ENCODE measurements at places on chromosomes 7 and 10.

GRCh38 chr10:92892691-92893054 is 44.4 kb downstream of the EXOC6 start:
- DNase-seq = no peak

DNA sequence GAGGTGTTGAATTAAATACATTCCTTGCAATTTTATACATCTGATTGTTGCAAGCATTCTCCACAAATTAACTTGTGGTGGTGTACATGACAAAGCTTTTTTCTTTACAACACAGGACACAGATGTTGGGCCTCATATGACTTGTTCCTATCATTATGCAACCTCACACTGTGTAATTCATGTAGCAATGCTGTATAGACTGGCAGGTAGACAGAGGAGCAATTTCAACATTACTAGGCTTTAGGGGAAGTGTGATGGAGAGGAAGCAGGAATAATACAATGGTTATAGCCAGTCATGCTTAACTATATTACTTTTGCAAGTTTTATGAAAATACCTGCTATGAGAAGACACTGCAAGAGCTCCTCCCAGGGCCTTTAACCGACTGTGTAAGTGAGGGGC is 832.1 kb downstream of the CNTNAP2 start:
- DNase-seq = no peak

DNA sequence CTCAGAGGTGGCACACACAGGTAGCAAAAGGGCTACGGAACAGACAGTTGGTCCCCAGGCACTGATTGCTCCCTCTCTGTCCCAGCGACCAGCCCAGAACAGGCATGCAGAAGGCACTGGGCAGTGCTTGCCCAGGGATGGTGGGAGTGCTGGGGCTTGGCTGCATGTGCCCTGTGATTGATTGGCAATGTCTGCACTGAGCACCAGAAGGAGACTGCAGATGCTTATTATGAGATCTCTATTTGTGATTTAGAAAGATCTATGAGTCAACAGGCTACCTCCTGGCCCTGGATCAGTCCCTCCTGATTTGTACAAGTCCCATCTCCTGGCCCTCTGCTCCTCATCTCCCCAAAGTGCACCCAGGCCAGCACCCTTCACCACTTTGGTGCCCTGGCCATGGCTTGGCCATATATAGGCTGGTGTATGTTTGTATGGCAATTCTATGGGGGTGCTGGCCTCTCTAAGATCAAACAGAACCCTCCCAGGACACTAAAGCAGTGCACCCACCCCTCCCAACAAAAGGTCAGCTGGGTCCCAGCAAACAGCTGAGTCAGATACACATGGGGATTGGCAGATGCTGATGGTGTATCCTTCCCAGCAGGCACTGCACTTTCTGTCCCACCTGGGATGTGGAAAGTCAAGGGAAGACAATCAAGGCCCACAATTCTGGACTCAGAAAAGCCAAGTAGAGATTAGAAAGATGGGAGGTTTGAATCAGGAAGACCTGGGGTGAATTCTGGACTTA is 30.9 kb downstream of the CAMK2B start:
- no peak for DNase-seq

- no peak for DNase-seq
These were observed 1203.2 kb downstream of the SORCS3 start for GRCh38 chr10:105844241-105844640.

- no peak for DNase-seq
These were observed 426.4 kb upstream of the MTPN start for GRCh38 chr7:136403591-136403990.

- peak; percentile 44 for DNase-seq
These were observed 168.8 kb downstream of the TMEM26 start for GRCh38 chr10:61284222-61284890.

DNA sequence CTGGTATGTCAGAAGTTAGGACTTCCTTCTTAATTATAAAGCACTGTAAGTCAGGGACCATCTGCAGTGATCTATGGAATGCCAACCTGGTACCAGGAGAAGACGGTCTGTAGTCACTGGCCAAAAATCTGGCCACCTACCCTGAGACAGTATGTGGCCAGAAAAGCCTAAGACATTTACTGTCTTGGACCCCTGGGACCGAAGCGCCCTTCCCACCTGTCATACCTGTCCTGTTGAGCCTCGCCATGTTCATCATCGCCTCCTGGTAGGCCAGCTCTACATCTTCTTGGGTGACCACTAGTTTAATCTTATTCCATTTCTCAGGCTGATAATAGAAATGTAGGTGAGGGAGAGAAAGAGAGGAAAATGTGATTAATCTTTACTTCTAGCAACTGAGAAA is 20.0 kb downstream of the SEPHS1 start:
- no peak for DNase-seq

GRCh38 chr7:94874036-94874785 is 33.2 kb upstream of the PPP1R9A start:
- DNase-seq = peak; percentile 42

- peak; percentile 34 for DNase-seq
These were observed at the start of gene ADAMTS14 for GRCh38 chr10:70672165-70673042. TSS of gene ADAMTS14 (plus strand) at chr10:70672506. CDS start at chr10:70672803, 297 bp downstream.

DNA sequence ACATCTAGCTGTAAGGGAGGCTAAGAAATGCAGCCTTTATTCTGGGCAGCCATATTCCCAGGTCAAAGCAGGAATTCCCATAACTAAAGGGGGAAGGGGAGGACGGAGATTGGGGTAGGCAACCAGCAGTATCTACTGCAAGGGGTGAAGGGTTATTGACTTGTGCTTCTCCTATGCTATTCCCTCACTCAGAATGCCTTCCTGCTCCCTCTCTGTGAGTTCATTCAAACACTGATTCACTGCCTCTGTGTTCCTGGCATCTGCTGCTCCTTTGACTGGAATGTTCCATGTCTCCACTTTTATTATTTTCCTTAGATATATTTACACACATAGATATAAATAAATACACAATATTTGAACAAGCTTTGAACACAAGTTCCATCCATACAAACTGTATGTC is 11.1 kb downstream of the HTR7 start:
- no peak for DNase-seq

DNA sequence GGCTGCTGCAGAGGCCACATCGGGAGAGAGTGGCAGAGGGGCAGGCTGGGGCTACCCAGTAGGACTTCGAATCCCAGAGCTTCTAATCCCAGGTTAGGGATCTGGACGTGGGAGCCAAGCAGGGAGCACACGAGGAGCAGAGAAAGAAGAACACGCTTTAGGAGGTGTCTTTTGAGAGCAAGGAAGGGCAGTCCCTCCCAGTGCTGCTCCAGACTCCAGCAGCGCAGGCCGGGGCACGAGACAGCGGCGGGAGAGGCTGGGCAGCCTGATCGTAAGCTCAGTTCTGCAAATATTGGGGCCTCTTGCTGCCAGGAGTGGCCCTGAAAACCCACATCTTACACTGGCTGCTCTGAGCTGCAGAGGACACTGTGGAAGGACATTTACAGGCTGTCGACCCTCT is 75.9 kb downstream of the HIPK2 start:
- no peak for DNase-seq

- DNase-seq = peak; percentile 74
These were observed 15.8 kb downstream of the MET start for GRCh38 chr7:116687801-116688201.

- no peak for DNase-seq
These were observed 56.7 kb downstream of the BTAF1 start for GRCh38 chr10:91980319-91980718.

- no peak for DNase-seq
These were observed 164.4 kb downstream of the ARL4A start for GRCh38 chr7:12851841-12852240.

DNA sequence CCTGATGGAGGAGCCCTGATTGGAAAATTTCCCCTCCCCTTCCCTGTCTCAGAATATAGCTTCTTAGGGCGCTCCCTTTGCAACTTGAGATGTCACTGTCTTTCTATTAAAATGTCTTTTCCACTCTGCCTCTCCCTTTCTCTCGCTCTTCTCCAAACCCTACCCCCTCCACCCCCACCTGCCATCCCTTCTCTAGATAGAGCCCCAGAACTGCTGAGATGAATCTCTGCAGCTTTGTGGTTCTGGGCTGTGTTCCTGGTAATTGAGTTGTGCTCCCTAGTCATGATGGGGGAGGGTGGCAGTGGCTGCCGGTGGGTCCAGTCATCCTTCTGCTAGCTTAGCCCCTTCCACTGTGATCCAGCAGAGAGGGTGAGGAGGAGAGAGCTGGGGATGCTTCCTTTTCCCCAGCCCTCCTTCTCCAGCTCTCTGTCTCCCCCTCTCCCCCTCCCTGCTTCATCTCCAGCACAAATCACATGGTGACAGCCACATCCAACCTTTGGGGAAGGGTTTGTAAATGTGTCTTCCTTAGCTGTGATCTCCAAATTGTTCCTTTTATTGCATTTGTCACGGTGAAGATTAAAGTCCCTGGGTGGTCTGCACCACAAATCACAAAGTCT is 50.8 kb upstream of the BTRC start:
- no peak for DNase-seq

DNA sequence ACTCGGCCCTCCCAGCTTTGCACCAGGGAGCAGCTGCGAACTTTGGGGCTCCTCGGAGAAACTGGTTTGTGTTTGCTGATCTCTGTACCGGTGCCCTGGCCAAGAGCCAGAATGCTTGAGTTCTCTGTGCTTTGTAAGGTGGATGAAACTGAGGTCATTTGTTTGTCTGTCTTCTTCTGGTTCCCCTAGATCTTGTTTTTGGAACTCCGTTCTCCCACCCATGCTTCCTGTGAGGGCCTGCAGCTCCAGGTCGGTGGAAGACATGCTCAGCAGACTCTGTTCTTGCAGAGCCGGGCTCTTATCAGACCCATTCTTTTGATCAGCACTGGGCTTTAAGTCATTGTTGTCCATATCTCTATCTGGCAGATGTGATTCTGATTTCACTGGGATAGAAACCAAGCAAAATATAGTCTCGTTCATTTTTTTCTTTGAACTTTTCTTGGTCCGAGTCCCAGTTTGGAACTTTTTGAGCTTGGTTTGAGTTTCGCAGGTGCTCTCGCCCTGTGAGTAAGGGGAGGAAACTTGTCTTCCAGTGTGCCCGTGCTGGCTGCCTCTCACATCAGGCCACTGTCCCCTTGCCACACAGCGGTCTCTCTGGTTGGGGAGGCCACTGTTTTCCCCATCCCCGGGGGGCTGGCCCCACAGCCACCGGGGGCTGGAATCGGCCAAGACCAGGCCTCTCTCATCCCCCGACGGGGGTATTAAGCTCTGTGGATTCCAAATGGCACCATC is 31.2 kb downstream of the JCAD start:
- no peak for DNase-seq

DNA sequence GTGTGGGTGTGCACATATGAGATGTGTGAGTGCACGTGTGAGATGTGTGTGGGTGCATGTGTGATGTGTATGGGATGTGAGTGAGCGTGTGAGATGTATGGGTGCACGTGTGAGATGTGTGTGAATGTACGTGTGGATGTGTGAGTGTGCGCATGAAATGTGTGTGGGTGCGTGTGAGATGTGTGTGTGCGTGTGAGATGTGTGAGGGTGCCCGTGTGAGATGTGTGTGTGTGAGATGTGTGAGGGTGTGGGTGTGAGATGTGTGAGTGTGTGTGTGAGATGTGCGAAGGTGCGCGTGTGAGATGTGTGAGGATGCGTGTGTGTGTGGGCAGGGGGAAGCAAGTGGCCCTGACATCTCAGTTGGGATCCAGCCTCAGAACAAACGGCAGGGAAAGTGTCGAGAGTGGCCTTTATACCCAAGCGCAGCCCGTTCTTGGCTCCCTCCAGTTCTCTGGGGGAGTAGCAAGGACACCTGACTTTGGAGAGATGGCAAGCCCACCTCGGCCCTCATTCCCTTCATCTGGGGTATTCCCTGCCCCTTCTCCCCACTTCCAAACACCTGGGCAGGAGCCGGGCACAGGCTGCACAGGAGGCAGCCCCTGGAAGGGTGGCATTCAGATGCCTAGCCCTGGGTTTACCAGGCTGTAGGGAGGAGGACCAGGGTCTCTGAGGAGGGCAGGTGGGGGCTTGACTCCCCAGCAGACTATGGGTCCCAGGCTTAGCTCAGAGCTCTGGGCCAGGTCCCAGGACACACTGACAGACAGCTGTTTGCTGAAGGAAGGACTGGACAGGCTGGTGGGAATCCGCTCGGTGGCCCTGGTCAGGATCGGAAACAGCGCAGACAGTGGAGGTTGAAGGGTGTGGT is 31.6 kb downstream of the PPIF start:
- DNase-seq = no peak

DNA sequence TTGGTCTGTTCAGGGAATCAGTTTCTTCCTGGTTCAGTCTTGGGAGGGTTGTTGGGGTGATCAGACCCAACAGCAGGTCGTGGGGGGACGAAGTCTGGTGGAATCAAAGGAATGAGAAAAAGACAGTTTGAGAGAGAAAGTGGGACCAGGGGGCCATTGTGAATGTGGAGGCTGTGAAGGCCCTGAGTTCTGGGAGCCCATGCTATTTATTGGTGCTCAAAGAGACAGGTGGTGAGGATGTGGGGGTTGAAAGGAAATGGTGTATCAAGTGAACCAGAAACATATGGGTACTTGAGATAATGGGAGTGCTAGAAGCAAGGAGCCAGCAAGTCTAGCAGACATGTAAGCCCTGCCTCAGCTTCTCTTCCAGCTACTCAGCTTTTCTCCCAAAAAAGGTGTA is 84.1 kb downstream of the CCSER2 start:
- no peak for DNase-seq

DNA sequence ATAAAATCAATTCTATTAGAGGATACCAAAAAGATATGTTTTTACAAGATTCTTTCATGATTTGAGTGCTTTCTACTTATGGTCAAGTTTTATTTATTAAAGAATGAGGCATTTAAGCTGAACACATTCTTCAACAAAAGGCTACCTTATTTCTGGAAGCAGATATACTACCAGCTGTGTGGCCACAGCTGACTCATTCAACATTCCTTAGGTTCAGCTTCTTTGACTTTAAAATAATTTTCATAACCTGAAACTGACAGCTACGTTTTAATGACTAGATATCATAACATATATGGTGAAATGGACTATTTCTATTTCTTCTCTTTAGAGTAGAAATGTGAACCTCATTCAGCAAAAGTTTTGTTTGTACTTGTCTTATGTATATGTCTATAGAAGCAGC is 414.2 kb upstream of the SEMA3C start:
- DNase-seq = no peak

DNA sequence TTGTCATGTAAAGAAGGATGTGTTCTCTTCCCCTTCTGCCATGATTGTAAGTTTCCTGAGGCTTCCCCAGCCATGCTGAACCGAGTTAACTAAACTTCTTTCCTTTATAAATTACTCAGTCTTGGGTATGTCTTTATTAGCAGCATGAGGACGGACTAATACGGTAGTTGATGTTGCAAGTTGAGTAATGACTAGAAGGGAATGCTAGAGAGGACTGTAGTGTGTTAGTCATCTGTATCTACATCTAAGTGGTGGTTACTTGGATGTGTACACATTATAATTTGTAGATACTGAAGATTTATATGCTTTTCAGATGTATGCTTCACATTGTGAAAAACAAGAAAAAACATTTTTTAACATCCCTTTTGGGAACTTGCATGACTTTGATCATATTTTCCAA is 244.6 kb downstream of the POLR1F start:
- DNase-seq = no peak
